ENCODE measurements at places on chromosomes 6 and 20. TPM values are rescaled to one million over a fixed set of nuclear protein-coding genes. Genes with fewer than 3 reads are reported as not detected.
A peak's percentile ranks its signal among the peaks of the same experiment; 100 is the strongest.

GRCh38 chr6:159056003-159056402 is 11.2 kb upstream of the TAGAP start:
- DNase-seq: no peak

DNA sequence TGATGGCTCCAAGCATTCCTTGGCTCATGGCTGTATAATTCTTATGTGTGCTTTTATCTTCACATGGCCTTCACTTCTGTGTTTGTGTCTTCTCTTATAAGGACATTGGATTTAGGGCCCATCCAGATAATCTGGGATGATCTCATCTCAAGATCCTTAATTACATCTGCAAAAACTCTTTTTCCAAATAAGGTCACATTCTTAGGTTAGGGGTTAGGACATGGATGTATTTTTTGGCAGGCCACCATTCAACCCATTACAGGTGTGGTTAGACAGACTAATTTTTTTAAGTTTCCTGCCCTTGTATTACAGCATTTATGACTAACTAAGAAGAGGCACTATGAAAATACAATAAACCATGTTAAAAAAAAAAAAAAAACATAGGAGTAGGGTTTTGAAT is 254.0 kb downstream of the TPBG start:
- DNase-seq: no peak

GRCh38 chr6:141486942-141487341 is 645.8 kb upstream of the GJE1 start:
- DNase-seq: no peak

DNA sequence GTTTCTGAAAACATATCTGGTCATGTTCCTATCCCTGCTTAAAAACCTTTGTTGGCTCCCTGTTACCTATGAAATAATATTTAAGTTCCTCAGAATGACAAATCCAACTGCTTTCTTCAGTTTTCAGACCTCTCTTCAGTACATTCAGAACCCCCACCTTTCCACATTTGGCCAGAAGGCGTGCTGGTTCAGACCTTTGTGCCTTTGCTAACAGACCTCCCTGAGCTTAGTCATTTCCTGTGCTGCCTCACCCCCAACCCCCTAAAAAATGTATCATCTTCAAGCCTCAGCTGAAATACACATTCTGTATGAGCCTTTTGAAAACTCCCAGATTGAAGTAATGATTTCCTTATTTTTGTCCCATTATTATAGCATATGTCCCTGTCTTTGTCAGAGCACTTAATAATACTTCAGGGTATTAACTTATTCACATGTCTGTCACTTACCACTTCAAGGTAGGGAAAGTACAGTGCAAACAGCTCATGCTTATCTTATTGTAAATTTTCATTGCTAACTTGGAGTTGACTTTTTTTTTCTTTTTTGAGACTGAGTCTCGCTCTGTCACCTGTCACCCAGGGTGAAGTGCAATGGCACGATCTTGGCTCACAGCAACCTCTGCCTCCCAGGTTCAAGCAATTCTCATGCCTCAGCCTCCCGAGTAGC is 19.7 kb downstream of the FAM217A start:
- no peak for DNase-seq

DNA sequence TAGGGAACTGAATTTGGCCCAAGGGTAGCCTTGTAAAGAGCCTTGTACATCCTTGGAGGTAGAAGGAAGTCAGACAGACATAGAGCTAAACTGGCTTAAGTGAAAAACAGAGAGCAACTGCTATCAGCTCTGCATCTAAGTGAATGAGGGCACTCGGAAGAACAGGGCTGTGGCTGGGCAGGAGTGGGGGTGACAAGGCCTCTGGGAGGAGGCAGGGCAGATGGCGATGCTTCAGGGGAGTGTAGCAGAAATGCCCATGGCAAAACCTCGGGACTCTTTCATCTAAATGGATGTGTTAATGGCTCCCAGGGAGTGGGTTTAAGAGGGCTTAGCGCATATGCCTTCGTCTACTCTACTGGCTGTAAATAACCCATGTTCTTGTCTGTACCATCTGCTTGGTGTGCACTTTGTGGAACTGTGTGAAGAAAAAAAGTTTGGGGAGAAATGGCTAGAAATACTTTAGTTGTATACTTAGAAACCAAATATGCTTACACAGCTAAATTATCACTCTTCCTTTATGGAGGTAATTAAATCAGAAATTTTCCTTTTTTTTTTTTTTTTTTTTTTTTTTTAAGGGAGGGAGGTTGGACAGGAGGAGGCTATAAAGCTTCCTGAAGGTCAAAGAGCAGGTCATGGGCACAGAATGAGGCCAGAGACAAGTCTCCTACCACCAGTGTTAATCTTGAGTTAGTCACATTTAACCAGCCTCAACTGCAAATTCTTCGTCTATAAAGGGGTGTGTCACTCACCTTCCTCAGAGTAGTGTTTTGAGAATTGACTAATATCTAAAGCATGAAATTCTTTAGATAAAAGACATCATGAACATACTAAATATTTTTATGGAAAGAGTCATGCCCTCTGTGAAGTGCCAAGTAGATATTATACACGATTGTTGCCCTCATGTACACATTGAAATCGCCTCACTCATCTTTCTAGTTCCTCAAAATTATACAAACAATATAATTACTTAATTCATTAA is 60.9 kb downstream of the FYN start:
- DNase-seq: no peak

- DNase-seq: no peak
These were observed 48.1 kb downstream of the TM9SF4 start for GRCh38 chr20:32157611-32158010.

The SIM1 gene
- total RNA-seq: not detected

- no peak for DNase-seq
These were observed 21.6 kb downstream of the TOMM34 start for GRCh38 chr20:44938637-44939036.

DNA sequence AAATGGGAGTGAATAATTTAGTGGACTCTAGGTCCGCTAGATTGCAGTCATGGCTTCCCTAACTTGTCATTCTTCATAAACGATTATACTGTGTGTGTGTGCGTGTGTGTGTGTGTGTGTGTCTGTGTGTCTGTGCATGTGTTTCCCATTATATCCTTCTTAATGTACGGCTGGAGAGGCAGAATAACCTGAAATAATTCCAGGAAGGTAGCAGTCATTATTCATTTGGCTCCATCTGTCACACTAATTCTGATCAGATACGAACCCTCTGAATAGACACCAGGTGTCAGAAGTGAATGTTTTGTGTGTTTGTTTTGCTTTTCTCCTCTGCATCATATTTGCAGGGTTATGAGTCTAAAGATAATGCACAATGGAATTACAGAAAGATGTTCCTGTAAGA is 372.9 kb downstream of the DOK5 start:
- no peak for DNase-seq

DNA sequence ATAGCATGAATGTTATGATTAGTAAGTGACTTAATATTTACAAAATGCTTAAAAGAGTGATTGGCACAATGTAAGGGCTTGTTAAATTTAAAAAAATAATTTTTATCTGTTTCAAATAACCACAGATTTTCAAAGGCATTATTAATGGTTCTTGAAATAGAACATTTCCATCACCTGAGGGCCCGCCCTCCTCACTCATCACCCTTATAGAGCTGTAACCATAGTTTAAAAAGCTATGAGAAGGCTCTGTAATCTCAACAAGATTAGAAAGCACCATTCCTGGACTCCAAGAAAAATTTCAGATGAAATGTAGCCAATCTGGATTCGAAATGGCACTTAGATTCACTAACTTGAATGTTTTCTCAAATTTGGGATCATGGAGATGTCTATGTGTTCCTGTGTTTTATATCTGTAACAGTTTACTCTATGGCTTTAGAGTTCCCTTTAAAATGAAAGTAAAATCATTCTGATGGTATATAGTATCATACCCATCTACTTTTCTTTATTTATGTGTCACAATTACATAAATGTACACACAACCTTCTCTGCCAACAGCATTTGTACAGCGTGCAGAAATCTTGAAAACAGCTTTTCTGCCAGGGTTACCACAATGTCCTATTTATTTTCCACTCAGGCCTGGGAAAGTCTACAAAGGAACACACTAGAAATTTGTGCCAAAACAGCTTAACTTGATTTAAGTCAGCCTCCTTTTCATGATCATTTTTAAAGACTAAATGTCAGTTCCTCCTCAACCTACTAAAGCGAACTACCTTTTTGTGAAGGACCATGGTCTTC is 207.7 kb downstream of the TBX18 start:
- no peak for DNase-seq

DNA sequence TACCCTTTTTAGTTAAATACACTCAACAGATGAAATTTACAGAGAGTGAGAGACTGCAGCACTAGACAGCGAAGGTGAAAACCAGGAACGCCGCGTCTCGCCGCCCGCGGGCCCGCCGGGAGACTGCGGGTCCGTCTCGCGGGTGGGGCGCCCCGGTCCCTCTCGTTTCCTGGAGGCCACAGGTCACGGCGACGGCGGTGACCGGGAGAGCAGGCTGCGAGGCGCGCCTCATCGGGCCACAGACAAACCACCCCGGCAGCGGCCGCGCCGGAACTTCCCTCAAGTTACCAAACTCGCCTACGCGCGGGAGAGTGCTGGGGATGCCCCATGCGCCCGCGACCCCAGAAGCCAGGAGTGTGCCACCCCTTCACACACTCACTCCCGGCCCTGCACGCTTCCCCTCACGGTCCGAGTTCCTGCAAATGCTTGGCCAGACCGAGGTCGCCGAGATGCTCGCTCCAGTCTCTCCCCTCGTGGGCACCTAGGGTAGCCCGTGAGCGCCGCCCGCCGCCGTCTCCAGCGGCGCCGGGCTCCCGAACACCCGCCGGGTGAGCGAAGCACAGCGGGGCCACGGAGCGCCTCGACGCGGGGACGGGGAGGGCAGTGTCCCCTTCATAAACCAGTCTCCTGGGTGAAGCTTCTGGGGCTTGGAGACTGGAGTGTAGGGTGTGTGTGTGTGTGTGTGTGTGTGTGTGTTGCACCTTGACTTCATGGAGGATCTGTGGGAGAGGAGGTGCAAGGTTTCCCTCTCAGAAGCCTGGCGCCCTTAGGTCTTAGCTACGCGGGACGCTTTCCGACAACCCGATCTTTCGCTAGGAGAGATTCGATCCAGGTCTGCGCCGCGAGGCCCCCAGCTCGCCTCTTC is 1.4 kb downstream of the BACH2 start:
- DNase-seq: peak; percentile 49

The SGK2 gene
- 1.2 TPM for total RNA-seq

DNA sequence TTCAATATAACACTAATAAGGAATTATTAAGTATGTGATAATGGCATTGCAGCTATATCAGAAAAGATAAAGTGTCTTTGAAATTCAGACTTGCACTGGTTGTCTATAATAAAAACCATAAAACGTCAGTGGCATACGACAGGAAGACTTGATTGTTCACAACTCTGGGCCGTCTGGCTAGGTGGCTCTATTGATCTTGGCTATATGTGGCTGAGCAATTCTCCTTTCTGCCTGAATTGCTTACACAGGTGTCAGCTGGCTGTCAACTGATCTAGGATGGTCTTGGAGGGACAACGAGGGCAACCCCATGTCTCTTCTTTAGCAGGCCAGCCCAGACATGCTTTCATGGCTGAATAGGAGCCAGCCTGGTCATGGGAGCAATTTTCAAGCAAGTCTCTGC is 359.1 kb downstream of the QKI start:
- DNase-seq: no peak

DNA sequence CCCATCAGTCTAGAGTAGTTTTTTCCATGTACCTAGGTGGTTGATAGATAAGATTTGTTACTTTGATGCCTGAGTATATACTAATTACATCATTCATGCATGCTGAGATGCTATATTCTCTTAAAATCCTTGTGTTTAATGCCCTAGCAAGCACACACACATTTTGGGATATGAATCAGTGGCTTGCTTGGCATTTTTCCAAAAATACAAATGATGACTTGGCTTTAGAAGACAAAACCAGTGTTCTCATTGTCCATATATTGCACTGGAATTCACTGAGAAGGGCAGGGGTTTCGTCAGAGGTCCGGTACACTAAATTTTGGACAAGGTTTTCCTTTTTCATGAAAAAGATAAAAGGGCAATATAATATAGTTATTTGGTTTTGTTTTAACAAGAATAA is 24.9 kb downstream of the GTPBP2 start:
- no peak for DNase-seq

The HLA-DOB gene
- 1.6 TPM for total RNA-seq

The HLA-A gene
- total RNA-seq: 523 TPM

DNA sequence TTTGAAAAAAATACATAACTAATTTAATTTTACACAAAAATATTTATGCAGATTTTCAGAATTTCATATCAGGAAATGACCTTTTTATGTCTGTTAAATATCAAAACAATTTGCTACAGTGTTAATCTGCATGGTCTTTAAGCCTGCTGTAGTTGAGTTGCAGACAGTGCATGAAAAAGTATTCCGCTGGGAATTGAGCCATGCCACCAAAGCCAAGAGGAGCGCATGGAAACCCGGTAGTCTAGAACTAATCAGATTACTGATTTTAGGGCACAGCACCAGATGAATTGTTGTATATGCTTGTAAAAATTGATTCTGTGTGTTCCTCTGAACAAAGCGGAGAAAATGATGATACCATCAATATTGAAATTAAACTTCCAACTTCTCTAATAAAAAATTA is 34.3 kb upstream of the LAMP5 start:
- DNase-seq: no peak

GRCh38 chr20:10064611-10065010 is 29.8 kb downstream of the ANKEF1 start:
- DNase-seq: no peak

- DNase-seq: peak; percentile 65
These were observed 19.4 kb downstream of the ERGIC3 start for GRCh38 chr20:35561268-35561667.

GRCh38 chr20:32822225-32822624 is 2.5 kb downstream of the MAPRE1 start:
- no peak for DNase-seq

DNA sequence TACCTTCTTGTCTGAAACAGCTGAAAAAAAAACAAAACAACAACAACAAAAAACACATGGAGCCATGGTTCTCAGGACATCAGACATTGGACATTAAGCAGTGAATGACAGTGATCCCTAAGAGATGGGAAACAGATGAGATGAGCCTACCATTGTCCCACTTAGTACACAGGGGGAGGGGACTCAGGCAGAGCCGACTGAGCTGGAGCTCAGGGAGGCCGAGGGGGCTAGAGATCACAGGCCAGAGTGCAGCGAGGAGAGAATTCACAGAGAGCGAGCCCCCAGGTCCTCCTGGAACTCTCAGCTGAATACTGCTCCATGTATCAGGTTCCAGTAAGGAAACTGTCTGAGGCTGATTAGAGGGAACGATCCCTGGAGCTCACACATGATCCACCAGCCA is 134.6 kb downstream of the GRM4 start:
- DNase-seq: no peak

- DNase-seq: no peak
These were observed 1061.8 kb upstream of the CITED2 start for GRCh38 chr6:140436023-140436811.
